Stimulated activated CD8-positive, alpha-beta memory T cell treated with anti-CD3 and anti-CD28 coated beads, Interleukin-4, amount 100 ng/mL, for 4 hours (primary cell): ENCODE measurements at places on chromosomes 3 and 15.

- DNase-seq, result no peak
These were observed 2.2 kb downstream of the FOXB1 start for GRCh38 chr15:60006203-60006862.

DNA sequence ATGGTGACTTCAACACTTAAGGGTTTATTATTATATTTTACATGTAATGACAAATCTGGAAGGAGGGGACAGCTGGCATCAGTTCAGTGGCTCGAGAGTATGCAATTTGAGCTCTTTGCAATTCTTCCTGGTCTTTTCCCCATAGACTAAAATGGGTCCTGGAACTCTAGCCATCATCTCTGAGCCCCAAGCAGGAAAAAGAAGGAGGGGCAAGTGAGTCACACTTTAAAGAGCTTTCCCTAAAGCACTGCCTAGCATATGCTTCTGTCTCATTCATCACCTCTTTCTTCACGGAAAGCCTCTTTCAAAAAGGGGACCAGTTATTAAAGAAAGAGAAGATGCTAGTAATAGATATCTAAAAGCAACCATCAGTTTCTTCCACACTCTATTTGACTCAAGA, 466.3 kb downstream of the ZIC1 start:
- DNase-seq, result no peak

DNA sequence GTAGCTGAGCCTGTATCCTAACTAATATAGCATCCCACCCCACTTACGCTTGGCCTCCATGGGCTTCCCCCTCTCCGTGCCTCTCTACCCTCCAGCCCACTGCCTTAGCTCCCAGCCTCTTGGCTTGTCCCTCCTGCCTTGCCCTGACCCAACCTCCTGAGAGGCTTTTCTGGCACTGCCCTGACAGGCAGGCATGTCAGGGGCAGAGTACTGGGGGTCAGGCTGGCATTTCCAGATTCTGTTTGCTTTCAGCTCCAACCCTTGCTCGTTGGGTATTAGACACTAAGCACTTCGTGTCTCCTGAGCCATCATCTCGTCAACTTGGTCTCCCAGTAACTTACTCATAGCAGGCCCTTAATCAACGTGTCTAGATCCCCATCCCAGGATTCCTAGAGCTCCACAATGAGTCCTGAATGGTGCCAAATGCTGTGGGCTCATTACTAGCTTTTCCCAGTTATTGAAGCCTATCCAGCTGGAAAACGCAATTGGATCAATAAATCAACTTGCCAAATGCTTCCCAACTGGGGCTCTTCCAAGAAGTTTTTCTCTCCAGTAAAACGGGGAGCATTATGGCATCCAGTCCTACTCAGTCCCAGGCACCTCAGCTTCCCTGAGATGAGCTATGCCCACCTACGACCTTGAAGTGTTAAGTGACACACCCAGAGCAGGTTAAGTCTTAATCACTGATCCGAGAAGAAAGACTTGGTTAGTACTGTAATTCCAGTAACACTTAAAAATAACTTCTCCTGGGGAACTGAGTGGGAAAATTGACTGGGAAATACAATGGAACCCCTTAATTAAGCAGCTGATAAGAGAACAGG, 78.5 kb upstream of the DLG1 start:
- DNase-seq, result no peak

DNA sequence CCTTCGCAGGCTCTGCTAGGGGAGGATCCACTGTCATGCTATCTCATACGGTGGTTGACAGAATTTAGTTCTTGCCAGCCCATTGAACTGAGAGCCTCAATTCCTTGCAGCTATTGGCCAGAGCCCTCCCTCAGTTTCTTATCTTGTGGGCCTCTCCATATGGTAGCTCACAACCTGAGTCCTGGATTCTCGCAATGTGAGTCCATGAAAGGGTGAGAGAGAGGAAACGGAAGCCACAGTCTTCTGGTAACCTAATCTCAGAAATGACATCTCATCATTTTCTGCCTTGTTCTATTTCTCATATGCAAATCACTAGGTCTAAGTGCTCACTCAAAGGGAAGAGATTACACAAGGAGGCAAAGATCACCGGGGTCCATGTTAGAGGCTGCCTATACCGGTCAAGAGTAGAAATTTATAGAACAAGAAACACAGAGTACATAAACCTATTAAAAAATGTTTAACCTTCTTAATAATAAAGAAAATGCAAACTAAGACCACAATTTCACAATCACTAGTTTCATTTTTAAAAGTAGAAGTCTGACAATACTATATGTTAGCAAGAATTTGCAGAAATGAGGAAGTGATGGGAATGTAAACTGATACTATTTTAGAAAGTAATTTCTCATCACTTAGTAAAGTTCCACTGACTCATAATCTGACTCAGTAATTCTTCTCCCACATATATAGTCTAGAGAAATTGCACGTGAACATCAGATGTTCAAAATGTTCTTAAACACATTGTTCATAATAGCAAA, 378.4 kb upstream of the AGTR1 start:
- no peak for DNase-seq

- no peak for DNase-seq
These were observed 60.2 kb downstream of the CACNA1D start for GRCh38 chr3:53554559-53555067.

DNA sequence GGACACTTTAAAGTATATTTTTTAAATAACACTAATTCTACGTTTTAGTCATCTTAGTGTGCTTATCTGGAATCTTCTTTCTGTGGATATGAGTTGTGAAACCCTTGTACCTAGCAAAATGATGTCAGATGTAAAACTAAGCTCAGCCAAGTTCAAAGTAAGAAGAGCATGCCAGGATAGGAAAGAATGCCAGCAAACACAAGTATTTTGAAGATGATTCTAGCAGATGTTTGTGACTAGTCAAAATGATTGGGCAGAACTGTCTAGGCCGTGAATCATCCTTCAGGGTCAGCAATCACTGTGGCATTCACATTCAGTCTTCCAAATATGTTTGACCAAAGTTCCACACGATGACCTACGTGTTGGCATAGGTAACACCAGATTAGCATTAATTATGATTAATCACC, 5.4 kb upstream of the PLOD2 start:
- no peak for DNase-seq

- DNase-seq, result no peak
These were observed 75.8 kb downstream of the ZPLD1 start for GRCh38 chr3:102510663-102511062.

- DNase-seq, result no peak
These were observed 40.0 kb downstream of the ZXDC start for GRCh38 chr3:126435456-126436315.

DNA sequence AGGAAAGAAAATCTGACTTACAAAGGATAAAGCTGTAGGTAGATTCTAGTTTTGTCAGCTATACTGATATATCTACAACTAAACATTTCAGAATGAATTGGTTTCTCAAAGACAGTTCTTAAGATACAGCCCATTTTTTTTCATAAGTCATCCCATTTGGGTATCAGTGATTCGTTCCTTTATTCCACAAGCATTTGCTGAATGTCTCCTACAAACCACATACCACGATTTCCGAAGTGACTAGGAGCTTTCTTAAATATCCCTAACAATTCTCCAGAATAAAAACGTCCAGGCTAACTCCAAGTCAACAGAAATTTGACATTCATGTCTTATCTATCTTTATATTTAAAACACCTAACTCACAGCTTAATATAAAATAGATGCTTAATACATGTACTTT, 59.8 kb downstream of the TP53BP1 start:
- DNase-seq, result no peak

- DNase-seq, result no peak
These were observed 370.6 kb upstream of the PROK2 start for GRCh38 chr3:72155391-72156064.

DNA sequence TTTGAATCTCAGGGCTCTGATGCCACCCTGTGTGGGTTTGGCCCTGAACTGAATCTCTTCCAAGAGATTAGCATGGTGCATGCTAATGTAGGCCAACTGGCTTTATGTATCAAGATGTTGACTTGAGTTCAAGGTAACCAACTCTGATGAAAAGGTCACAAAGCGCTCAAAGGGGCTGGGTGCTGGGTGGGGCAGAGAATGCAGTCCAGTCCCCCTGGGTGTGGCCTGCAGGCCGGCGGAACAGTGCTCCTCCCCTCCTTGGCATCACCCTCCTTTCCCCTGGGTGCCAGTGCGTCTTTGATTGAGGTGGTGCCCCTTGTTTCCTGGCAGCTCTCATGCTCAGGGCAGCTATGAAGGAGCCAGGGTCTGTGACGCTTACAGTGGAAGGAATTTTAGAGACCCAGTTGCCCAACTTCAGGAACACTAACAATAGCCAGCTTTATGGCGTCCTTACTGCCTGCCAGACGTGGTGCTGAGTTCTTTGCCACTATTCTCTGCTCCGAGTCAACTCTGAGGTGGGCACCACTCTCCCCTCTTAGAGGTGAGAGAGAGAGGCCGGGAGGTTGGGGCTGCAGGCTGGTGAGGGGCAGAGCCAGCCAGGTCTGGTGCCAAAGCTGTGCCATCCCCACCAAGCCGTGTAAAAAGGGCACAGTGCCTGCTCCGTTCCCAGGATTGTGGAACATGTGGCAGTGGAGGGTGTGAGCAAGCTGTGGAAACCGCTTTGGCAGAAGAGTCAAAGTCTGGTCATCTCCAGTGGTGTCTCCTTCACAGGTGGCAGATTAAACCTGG, 9.8 kb downstream of the SYNM start:
- DNase-seq, result no peak

- no peak for DNase-seq
These were observed 2.7 kb upstream of the PARP16 start for GRCh38 chr15:65289261-65289854.

- DNase-seq, result no peak
These were observed 326.3 kb downstream of the UACA start for GRCh38 chr15:70437089-70437488.

DNA sequence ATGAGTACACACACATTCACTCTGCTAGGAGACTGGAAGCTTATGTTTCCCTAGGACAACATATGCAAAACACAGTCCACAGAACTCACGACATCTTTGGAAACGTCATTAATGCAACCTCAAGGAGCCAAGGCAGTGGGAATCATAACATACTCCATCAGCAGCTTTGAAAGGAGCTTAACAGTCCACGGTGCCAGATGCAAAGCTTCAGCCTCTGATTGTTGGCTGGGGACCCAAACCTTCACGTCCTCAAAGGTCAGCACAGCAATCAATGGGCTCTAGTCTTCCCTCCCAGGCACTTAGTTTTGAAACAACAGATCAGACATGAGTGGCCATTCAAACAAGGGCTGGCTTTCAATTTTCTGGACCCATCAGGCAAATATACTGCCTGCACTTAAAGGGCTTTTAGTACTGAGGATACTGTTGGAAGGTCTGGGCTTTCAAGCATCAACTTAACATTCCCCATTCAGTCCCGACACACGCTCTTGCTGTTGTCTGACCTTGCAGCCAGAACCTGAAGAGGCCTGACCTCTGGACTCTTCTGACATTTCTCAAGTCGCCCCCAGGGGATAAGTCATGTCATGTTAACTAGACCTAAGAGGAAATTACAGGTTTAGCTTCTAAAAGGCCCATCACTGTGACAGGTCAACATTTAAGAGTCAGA, 223.0 kb downstream of the PDZRN3 start:
- DNase-seq, result no peak

- no peak for DNase-seq
These were observed 8.0 kb upstream of the CCDC13 start for GRCh38 chr3:42780892-42781700.

DNA sequence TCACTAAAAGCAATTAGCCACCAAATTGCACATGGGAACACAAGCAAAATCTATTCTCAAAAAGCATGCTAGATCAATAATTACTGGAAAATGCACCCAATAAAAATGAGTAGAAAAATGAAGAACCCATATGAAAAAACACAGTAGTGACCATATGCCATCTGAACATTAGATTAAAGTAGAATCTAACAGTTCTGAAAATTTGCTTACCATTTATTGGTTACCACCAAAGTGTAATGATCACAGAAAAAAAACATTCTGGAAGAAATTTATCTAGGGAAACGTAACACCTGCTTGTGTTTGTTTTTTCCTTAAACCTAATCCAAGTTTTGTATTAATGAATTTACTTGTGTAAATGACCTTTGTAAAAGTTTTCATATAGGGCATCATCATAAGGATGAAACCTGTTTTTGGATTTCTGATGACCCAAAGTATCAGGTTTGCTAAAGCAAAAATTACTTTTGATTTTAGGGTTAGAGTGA, 37.6 kb upstream of the AADAC start:
- DNase-seq, result no peak

DNA sequence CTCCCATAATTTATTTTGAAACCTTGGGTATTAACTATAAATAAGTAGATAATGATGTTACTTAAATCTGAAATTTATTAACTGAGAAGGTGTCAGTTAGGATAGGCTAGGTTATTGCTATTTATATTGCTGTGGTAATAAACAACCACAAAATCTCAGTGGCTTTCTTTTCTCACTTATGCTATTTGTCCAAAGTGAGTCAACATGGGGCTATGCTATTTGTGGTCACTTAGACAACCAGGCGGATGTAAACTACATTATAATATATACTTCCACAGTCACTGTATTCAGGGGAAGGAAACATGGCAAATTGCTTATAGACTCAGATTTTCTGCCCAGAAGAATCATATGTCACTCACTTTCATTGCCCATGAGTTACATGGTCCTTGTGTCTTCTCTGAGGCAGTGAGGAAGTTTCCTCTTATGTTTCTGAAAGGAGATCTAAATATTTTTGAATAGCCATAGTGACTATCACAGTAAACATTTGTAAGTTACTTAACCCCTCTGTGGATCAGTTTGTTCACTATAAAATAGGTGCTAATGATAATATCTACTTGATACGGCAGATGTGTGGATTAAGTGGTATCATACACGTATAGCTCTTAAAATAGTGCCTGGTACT, 19.8 kb downstream of the HMG20A start:
- no peak for DNase-seq

DNA sequence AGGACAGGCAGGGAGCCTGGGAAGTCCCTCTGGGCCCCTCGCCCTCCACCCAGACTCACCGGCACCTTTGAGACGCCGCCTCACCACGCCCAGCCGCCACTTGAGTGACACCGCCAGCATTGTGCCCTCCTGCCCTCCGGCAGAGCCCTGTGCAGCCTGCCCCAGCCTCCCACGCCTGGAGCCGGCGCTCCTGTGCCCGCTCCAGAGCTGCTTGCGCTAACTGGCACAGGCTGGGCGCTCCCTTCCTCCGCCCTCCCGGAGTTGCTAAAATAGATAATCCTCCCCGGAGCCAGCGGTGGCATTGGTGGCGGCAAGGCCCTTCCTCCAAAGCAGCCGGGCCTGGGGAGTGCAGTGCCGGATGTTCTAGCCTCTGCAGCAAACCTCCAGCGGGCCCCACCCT, 15.7 kb upstream of the GRIP2 start:
- no peak for DNase-seq

DNA sequence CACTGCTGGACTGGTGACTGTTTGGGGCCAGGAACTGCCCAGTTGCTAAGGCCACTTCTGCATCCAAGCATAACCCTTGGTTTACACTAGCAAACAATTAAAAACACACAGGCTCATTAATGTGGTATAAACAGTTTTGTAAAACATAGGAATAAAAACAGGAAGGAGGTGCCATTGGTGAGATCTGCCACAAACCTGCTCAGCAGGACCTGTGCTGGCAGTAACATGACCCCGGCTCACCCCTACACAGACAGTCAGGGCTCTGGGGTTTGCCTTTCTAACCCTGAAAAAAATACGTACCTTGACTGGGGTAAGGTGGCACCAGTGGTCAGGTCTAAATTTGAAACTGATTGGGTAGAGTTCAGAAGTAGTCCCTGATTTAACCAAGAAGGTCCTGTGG, 76.2 kb downstream of the ATP1B3 start:
- no peak for DNase-seq
